ENCODE measurements at places on chromosomes 5 and 9. TPM values are rescaled to one million over a fixed set of nuclear protein-coding genes. Genes with fewer than 3 reads are reported as not detected.

The DOCK2 gene
- 33.8 TPM for total RNA-seq

The SLC4A9 gene
- not detected for total RNA-seq

The KIF2A gene
- 32.3 TPM for total RNA-seq

The HAPLN1 gene
- 0.14 TPM for total RNA-seq

The PCDHGA4 gene
- 4.7 TPM for total RNA-seq

The OR1L1 gene
- total RNA-seq, result not detected

The BAAT gene
- not detected for total RNA-seq

The FCHO2 gene
- 37.7 TPM for total RNA-seq

The BNC2 gene
- 76.0 TPM for total RNA-seq

The CTSV gene
- total RNA-seq, result not detected
